Activated naive CD4-positive, alpha-beta T cell (primary cell): ENCODE measurements at places on chromosomes 3 and 15.

- no peak for DNase-seq
These were observed 35.2 kb upstream of the SLC24A5 start for GRCh38 chr15:48085591-48085930.

- no peak for DNase-seq
These were observed 12.3 kb downstream of the CPNE9 start for GRCh38 chr3:9715764-9716437.

GRCh38 chr3:49554633-49555265 lies 472 bp downstream of the BSN start:
- DNase-seq, result peak; percentile 51

DNA sequence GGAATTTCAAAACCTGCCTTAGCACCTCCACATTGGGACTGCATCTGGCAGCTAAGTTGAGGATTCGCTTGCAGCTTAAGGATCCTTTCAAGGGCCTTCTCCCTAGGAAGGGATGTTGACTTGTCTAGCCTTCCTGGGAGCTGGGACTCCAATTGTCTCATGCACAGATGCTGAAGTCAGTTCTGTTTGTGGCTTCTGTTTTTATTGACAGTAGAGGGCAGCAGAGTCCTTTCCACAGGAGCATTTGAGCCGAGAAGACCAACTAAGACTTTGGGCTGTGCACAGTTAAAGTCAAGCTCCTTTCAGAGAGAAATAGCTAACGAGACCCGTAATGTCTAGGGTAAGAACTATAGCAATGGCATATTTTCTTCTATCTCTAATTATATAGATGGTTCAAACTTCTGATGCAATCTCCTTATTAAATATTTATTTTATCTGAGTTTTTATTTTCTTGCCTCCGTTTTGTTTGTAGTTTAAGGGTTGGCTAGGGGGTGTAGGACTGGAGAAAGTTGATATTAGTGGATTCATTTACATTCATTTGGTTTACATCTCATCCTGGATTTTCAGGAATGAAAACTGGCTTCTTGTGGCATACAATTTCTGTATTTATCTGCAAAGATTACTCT lies 59.7 kb upstream of the KBTBD8 start:
- no peak for DNase-seq

GRCh38 chr3:137764001-137764433 lies at the start of gene SOX14:
Gene SOX14 (plus strand): TSS chr3:137764315. CDS start chr3:137764785, 470 bp downstream.
- no peak for DNase-seq

- no peak for DNase-seq
These were observed 86.9 kb upstream of the COL8A1 start for GRCh38 chr3:99551520-99551919.
